Activated CD4-positive, alpha-beta T cell treated with anti-CD3 and anti-CD28 coated beads for 1 hour (primary cell): ENCODE measurements at places on chromosomes 4 and X.
A peak's percentile ranks its signal among the peaks of the same experiment; 100 is the strongest.

DNA sequence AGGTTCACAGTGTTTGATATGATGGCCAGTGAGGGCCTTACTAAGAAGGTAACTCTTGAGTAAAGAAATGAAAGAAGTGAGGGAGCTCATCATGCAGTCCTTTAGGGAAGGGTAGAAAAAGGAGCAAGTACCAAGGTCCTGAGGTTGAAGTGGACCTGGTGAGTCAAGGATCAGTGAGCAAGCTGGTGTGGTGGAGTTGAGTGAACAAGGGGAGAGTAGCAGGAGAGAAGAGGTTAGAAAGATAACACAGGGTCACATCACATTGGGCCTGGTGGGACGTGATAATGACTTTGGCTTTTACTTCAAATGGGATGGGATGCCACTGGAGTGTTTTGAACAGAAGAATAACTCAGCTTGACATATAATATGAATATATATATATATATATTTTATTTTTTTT lies 44.7 kb downstream of the OSTC start:
- DNase-seq, result no peak

DNA sequence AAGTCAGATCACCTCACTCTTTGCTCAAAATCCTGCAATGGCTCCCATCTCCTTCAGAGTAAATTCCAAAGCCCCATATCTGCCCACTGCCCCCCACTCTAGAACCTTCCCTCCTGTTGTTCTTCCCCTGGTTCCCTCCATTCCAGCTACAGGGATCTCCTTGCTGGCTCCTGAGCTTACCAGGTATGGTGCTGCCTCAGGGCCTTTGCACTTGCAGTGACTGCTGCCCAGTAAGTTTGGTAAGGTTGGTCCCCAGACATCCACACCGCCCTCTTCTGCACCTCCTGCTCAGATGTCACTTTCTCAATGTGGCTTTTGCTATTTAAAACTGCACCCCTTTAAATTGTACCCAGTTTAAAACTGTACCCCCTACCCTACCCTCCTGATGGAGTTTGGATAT lies 7.8 kb upstream of the MAN2B2 start:
- DNase-seq, result no peak

DNA sequence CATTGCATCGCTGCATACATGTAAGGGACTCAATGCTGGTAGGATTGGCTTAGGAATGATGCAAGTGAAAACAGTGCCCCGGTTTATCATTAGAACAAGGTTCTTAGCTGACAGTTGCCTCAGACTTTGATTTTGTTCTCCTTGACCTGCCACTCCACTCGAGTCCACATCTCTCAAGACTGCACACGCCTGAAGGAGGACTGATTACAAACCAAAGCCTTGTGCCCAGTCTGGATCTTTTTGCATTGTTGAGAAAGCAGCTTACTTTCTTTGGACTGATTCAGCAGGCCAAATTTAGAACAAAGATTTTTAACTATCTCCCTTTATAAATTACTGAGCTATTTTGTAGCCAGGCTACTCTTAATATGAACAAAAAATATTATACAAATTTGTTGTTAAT lies 125.6 kb downstream of the PTTG2 start:
- DNase-seq, result no peak

DNA sequence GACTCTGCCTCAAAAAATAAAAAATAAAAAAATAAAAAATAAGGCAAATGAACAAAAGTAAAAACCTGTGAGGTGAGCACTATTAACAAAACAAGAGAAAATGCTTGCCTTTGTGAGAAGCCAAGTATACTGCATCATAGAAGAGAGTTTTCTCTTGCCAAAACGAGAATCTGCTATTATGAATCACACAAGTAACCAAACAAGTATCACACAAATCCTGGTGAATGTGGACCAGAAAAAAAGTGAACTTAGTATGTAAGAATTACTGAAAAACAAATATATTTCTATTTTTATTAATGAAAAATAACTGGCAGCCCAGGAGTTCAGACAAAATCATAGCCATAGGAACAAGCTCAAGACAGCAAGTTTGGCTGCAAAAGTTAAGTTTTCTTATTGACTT lies 193.5 kb downstream of the PDGFC start:
- DNase-seq, result no peak

DNA sequence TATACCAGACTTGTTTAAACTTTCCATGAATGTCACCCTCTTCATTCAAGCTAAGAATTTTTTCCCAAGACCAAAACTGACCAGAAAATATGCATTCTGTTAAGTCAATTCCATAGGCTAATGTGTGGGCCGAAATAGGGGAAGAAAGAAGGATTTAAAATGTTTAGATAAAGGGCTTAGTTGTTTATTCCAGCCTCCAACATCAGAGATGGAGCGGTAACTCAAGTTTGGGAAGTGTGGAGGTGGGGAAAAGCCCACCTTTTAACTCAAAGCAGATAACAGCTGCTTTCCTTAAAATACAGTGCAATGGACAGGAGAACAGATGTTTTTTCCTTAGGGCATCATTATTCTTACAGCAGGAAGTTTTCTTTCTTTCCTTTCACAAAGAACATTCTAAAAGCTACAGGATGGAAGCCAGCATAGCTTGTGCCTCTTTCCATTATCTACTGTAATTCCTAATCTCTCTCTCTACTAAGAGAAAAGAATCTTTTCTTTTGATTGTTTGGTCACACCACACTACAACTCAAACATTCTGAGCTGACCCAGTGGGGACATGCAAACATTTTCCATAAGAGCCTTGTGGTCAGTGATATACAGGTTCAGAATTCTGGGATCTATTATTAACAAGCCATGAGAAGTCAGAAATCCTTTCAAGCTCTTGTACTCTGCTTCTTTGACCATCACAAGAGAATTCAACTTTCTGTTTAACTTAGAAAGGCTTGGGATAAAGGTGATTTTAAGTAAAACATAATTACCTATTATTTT lies 101.6 kb downstream of the PDE5A start:
- no peak for DNase-seq

DNA sequence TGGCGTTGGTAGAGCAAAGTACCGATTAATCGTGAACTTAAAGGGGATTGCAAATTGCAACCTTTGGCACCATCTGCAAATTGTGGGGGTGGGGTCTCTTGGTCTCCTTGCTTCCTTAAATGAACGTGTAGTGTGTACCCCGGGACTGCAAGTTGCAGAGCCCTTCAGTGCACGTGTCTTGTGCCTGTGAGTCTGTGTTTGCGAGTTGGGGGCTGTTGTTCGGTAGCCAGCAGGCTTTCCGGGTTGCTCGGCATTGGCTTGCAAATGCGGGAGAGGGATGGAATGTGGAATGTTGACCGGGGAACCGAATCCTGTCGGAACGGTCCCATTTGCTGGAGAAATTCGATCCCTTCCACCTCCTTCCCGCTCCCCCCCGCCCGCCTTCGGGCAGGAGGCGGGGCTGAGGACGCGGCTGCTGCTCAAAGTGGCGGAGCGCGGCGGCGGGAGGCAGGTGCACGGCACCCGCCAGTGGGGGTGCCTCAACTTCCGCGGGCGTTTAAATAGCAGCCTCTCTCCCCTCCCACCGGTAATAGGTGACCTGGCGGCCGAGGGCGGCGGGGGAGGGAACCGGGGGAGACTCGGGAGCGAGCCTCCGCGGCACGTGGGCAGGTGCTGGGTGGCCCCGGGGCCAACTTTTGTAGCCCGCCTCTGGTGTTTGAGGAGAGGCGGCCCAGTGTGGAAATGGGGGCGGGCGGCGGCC lies 1.5 kb downstream of the JADE1 start:
- DNase-seq, result peak; percentile 75

DNA sequence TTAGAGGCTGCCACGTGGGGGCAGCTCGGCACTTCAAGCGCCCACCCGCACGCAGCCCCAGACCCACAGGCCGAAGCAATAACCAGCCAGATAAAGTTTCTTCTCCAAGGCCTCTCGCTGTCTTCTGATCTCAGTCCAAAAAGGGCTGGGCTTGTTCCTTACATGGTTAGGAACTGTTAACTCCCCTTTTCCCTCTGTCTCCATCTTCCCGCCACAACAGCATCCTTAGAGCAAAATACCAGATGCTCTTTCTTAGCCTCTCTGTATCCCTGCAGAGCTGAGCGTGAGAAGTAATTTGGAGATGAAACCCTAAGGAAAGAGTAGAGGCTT lies 23.4 kb upstream of the KIAA1210 start:
- DNase-seq, result no peak

DNA sequence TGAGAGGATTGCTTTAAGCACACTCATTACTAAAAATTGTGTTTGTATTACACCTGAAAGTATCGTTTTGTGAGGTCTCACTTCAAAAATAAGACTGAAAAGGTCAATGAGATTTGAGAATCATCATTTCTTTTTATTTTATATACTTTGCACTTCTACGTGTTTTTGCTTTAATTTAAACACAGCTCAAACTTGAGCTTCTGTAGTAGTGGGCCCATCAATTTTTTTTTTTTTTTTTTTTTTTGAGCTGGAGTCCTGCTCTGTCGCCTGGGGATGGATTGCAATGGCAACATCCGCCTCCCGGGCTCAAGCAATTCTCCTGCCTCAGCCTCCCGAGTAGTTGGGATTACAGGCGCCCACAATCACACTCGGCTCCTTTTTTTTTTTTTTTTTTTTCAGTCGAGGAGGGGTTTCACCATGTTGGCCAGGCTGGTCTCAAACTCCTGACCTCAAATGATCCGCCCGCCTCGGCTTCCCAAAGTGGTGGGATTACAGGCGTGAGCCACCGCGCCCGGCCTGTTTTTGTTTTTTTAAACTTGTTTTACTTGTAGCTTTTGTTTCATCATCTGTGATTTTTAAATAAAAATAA lies 1.5 kb downstream of the GSTCD start:
- no peak for DNase-seq

GRCh38 chrX:45401923-45402322 lies 201.2 kb upstream of the DIPK2B start:
- DNase-seq, result no peak

DNA sequence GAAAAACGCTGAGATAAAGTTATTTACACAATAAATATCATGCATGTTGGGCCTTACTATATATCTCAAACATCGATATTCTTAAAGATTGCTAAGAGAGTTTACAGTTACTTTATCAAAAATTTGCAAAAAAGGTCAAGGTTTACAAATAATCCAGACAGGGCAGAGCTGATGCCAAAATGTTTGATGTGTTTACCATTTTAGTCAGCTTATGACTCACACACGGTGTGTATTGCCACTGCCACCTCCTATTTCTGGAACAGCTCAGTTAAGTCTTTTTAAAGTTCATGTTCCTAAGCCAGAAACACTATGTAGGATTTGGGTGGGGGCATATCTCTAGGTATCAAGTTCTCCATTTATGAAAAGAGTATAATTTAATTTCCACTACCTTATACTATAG lies 580.6 kb downstream of the INPP4B start:
- no peak for DNase-seq

DNA sequence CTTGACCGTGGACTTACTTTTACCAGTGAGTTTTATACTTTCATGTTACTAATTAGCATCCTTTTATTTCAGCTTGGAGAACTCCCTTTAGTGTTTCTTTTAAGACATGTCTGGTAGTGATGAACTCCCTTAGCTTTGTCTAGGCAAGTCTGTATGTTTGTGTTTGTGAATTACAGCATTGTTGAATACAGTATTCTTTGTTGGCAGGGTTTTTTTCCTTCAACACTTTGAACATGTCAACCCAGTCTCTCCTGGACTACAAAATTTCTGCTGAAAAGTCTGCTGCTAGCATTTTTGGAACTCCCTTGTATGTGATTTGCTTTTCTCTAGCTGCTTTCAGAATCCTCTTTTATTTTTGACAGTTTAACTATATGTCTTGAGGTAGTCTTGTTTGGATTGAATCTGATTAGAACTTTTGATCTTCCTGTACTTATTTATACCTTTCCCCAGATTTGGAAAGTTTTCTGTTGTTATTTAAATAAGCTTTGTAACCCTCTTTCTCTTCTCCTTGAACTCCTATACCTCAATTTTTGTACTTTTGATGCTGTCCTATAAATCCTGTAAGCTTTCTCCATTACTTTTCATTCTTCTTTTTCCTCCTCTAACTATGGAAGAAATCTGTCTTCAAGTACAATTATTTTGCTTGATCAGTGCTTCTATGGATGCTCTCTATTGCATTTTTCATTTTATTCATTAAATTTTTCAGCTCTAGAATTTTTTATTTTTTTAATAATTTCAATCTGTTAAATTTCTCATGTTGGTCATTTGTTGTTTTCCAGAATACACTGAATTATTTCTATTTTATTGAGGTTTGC lies 14.1 kb downstream of the PAPSS1 start:
- DNase-seq, result no peak
